Right hindlimb (tissue), 1 donor: ENCODE measurements at places on chromosomes 13 and 19.

- no peak for DNase-seq
Observed at GRCh38 chr19:12205296-12205695, 42.4 kb downstream of the ZNF136 start.

DNA sequence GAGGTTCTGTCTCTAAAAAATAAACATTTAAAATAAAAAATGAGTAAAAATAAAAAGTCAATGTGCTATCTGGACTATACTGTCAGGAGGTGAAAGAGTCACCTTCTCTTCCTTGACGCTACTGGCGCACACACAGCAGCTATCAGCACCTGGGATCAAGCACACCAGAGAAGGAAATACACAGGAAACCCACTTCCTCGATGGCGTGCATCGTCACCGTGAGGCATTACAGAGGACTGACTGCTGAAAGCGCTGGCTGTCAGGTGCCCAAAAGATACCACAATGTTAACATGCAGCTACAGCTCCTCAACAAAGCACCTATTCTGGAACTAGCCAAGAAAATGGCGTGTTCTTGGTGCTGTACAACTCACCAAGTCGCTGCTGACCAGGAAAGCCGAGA is 6.1 kb downstream of the SLC35E1 start:
- DNase-seq: no peak

- no peak for DNase-seq
Observed at GRCh38 chr19:4319067-4319718, 14.8 kb downstream of the FSD1 start.

GRCh38 chr19:33501693-33502356 is 19.8 kb downstream of the PEPD start:
- no peak for DNase-seq

DNA sequence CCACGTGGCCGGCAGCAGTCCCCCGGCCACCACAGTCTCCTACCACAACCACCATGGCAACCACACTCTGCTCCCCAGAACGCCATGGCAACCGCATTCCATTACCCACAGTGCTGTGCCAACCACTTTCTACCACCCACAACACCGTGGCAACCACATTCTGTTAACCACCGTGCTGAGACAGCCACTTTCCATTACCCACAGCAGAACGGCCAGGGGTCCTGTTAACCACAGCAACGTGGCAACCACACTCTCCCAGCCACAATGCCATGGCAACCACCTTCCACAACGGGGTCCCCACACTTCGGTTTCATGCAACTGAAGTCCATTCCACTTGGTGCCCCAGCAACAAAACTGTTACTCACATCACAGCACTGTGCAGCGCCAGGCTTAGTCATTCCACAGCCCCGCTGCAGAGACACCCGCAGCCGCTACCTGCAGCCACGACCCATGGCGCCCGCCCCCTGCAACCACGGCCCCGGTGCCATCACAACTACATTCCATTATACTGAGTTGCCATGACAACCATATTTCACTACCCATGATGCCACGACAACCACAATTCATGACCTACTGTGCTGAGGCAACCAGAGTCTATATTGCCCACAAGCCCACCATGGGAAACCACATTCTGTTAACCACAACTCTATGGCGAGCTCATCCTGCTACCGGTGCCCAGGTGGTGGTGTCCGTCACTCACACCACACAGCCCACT is 10.0 kb downstream of the DPF1 start:
- peak; percentile 68 for DNase-seq

GRCh38 chr13:19681517-19681916 is 48.1 kb downstream of the MPHOSPH8 start:
- DNase-seq: no peak

DNA sequence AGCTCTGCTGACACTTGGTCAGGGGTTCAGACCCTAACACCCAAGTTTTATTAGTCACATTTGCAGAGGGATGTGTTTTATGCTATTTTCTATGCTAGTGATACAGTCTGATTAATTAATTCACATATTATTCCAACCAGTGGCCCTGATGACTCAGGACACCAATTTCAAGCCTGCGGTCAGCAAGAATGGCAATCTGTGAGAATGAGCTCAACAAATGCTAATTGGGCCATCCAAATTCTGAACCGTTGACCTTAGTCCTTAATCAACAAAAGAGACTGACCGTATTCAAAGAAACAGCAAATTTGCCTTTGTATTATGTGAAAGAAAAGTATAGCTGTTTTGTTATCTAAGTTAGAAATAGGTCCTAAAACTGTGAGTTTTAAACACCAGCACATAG is 9.6 kb upstream of the KL start:
- no peak for DNase-seq

DNA sequence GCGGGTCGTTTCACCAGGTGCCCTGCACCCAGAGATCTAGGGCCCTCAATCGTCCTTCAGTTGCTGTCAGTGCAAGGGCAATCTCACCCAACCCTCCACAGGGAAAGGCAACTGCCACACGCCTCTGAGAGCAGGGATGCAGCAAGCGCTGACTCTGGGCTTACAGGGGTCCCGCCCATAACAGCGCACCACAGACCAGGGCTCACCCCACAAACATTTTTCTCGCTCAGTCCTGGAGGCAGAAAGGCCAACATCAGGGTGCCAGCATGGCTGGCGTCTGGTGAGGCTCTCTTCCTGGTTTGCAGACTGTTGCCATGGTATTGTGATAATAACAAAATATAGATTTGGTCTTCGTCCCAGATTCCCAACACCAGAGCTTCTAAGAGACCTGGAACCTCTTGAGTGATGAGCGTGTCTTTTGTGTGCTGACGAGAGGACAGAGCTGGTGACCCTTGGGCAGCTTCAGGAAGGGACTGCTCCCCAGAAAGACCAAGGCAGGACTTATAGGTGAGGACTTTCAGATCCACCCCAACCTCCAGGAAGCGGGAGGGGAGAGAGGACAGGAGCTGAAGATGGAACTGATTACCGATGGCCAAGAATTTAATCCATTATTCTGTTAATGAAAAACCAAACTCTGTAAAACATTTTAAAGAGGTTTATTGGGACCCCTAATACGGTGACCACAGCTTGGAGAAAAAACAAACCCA is 51.3 kb downstream of the C13orf46 start:
- DNase-seq: peak; percentile 9

- no peak for DNase-seq
Observed at GRCh38 chr13:21894091-21894490, 223.2 kb downstream of the FGF9 start.

DNA sequence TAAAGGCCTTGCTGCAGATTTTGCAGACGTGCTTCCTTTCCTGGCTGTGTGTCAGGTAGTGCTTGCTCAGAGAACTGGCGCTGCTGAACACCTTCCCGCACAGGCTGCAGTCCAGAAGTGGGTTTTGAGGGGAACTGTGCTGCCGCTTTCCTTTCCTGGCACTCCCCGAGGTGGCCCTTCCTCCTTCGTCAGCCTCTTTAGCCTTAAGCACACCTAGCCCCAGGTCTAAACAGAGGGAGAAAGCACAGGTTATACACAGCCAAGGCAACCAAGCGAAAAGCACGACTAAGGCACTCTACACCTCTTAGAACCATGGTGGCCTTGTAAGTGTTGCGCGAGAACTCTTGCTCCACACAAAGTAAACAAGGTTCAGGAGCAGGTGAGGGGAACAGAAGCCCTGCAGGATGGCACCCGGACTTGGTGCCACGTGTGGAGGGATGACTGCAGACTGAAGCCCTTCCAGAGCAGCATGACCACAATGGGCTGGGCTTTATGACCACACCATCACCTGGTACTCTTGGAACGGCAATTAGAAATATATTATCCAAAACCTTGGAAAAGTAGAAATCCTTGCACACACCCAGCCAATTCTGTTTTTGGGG is 23.6 kb downstream of the ZNF541 start:
- no peak for DNase-seq

DNA sequence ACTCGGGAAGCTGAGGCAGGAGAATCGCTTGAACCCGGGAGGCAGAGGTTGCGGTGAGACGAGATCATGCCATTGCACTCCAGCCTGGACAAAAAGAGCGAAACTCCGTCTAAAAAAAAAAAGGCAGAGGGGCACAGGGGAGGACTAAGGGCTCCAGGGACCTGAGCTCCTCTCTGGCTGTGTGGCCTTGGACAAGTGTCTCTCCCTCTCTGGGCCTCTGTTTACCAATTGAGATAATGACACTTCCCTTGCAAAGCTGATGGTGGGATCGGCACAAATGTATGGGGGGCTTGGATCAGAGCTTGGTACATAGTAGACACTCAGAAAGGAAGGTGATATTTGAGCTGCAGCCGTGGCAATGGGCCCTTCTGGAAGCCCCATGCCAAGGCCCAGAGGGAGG is 11.4 kb upstream of the SPACA4 start:
- DNase-seq: no peak

DNA sequence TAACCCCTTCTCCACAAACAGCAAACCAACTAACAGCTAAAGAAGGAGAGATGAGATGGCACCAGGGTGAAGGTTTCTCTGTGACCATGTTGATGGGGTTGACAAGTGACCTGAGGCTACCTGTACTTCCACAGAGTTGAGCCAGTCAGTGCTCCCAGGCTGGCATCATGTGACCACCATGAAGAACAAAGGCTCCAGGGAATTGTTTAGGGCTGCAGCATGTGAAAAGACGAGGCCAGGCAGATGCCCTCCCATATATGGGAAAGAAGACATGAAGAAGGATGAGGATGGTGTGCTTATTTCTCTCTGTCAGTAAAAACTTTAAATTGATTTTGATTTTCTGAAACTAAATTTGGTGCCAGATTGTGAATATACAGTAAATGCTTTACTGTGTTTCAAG is 220.6 kb downstream of the OLFM4 start:
- DNase-seq: no peak

DNA sequence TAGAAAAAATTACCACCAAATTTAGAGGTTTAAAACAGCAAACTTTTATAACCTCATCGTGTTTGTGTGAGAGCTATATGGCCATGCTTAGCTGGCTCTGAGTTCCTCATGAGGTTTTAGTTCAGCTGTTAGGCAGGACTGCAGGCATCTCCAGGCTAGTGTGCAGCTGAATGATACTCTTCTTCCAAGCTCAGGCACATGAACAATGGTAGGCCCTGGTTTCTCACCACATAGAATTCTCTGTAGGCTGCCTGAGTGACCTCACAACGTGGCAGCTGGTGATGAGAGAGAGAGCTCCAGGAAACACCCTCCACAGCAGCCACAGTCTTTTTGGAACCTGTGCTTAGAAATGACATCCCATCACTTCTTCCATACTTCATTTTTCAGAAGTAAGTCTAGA is 540.6 kb upstream of the MIR17HG start:
- peak; percentile 60 for DNase-seq

GRCh38 chr19:18659281-18660050 is 22.6 kb downstream of the KLHL26 start:
- peak; percentile 85 for DNase-seq

DNA sequence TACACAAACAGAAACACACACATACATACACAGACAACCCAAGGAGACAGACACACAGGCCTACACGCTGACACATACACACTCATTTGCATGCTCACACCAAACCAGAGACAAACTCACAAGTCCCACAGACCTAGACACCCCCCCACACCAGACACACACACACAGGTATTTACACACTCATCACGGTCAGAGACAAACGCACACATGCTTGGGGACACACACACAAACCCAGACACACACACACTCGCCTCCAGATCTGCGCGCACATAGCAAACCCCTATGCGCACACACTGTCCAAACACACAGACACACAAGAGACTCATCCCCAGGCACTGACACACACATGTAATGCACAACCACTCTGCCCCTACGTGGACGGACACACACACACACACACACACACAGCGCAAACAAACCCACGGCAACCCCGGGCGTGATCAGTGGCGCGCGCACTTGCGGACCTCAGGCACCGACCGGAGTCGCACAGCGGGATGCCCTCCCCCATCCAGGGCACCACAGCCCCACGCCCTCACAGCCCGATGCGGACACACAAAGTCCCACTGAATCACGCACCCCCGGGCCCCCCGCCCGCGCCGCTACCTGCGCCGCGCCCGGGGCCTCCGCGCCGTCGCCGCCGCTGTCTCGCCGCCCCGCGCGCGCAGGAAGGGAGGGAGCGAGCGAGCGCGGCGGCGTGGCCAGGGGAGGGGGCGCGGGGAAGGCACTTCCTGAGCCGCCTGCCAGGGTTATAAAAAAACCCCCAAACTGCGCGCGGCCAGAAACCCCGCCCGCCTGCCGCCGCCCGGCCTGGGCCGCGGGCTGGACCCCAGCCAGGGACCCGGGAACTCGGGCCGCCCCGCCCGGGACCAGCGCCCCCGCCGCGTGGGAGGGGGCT is at the start of gene ADAMTS10:
ADAMTS10 (minus strand) TSS at position 675 of the 895 bp plus-strand sequence. CDS start 5,005 bp downstream, outside the sequence.
- DNase-seq: peak; percentile 71

DNA sequence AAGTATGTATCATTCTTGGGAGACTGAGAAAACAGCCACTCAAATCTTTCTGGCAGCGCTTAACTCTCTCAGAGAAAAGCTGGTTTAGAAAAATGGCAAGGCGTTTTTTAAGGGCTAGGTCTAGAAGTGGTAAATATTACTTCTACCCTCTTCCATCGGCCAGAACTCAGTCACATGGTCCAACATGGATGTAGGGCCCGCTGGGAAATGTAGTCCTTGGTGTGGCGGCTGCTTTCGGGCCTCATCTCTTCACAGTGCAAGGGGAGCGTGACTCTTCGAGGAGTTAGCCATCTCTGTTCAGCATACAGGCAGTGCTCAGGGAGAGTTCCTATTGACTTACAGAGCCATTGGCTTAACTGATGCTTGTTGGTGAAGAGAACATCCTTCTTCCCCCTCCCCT is 6.3 kb downstream of the VSTM2B start:
- DNase-seq: no peak

DNA sequence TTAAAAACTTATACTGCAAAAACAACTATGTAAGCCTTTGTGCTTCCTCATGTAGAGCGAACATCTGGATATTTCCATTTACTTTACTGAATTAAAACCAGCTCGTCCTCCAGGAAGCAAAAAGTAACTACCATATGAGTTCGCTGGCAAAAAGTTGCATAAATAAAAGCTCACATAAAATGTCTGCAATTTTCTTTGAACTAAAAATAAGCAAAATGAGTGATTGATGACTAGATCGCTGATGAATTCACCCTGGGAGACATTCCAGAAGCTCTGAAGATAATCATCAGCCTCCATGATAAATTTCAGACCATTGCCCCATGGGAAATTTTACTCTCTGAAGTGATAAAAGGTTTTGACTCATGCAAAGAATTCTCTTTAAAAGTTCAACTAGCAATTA is 67.3 kb upstream of the SACS start:
- no peak for DNase-seq

DNA sequence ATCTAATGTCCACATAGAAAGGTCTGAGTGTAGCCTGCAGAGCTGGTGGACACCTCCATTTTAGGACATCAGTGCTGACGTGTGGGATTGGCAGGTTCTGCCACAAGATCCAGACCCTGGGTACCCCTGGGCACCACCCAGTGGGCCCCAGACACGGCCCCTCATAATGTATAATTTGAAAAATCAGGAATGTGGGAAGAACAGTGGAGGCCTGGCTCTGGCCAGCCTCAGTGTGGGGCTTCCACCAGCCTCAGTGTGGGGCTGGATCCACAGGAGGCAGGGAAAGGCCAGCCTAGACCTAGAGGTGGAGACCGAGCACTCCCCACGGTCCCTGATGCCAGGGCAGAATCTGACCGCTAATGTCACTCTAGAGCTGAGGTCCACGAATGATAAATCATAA is 150.7 kb upstream of the SOX1 start:
- no peak for DNase-seq
